Activated T-helper 1 cell treated with anti-CD3 and anti-CD28 coated beads, Interleukin-12 subunit alpha, Interleukin-12 subunit beta, Interleukin-2, Interleukin-4 antibody, amounts not matched to agents 30 ng/mL and 10 ng/mL and 1 ng/mL, durations not matched to agents 14 hours and 24 hours and 36 hours (primary cell): ENCODE measurements at places on chromosomes 7 and 10.

- DNase-seq: no peak
Measured at GRCh38 chr7:129789652-129790051, 163.1 kb downstream of the UBE2H start.

GRCh38 chr10:72006026-72006425, 41.8 kb downstream of the CHST3 start:
- no peak for DNase-seq

- DNase-seq: no peak
Measured at GRCh38 chr7:29467193-29467926, 96.3 kb upstream of the PRR15 start.

GRCh38 chr7:135480966-135481597, 28.8 kb downstream of the CNOT4 start:
- DNase-seq: no peak

DNA sequence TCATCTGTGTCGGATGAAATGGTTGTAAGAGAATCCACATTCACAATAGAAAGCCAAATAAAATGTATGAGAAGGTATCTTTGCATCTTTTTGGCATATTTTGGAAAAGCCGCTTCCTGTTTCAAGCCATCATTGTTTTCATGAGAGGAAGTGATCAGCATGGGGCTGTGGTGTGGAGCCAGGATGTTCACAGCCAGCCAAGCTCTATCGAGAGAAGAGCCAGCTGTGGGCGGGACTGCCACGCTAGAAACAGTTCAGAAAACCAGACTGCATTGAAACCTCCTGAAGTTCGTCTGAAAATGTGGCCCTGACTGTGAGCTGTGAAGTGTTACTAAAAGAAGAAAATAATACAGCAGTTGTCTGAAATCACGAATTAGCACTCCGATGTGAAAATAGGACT, 21.2 kb upstream of the NPS start:
- DNase-seq: no peak

- peak; percentile 34 for DNase-seq
Measured at GRCh38 chr10:26481914-26482550, 43.9 kb downstream of the APBB1IP start.

GRCh38 chr10:68221196-68221595, 10.7 kb downstream of the ATOH7 start:
- no peak for DNase-seq

DNA sequence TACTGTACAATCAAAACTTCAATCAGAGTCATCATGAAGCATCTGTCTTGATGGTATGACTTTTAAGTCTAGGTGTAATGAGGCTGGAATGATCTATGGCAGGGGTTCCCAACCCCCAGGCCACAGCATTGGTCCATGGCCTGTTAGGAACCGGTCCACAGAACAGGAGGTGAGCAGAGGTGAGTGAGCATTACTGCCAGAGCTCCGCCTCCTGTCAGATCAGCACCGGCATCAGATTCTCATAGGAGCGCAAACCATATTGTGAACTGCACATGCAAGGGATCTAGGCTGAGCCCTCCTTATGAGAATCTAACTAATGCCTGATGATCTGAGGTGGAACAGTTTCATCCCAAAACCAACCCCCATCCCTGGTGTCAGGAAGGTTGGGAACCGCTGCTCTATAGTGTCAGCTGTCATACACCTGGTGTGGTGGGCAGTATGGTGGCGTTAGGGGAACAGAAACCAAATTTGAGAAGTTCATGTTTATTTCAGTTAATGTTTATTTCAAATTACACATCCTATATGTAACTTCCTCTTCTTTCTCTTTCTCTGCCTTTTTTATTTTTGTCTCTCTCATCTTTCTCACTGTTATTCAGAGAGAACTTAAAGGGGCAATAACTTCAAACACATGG, 432.6 kb downstream of the TNS3 start:
- no peak for DNase-seq

GRCh38 chr7:16233517-16233916, 187.8 kb downstream of the CRPPA start:
- DNase-seq: no peak

DNA sequence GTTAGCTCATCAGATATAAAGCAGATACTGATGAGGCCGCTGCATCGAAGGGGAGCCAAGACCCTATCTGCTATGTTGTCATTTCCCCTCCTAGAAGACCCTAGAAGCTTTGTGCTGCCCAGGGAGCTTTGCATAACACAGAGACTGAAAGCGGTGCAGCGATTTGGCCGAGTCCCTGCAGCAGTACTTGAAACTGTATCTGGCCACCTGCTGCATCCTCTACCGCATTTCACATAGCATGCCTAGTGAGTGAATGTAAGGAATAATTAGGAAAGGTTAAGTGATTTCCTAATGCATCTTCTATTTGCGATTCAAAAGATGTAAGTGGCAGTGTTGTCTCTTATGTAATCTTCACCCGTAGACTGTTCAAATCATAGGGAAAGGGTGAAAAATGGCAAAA, 106.7 kb downstream of the LRMDA start:
- no peak for DNase-seq

DNA sequence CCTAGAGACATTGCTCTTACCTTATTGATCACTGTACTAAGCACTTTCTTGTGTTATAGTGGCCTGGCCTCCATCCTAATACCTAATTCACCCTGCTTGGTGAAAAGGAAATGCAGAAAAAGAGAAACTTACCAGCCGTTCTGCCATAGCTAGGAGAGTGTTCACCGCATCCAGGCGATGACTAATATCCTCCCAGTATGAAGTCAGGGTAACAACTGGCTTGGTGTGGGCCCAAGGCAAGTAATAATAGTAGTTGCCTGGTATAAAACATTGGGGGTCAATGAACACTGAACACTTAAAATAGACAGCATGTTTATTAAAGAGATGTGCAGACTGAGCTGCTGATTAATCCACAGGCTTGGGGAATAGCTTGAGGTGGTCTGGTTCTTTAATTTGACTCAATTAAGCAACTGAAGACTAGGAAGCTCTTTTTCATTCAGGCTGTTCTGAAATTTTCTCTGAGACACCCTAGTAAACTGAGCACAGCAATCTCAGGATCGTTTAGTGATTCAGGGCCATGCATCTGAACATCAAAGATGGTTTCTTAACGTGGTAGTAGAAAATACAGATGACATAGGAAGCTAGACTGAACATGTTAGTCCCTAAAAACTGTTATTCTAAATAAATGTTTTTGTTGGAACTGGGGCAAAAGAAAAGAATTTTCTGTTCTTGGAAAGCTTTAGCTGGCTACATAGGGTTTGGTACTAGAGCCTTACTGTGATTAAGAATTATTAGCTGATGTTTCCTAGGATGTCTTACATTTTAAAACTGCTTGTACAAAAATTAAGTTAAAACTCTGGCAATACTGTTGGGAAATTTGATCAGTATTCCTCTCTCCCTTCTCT, 102.2 kb downstream of the MYOF start:
- peak; percentile 35 for DNase-seq

- no peak for DNase-seq
Measured at GRCh38 chr10:131775433-131775832, 125.4 kb upstream of the PPP2R2D start.

- no peak for DNase-seq
Measured at GRCh38 chr10:90288391-90288933, 569.4 kb downstream of the HTR7 start.

DNA sequence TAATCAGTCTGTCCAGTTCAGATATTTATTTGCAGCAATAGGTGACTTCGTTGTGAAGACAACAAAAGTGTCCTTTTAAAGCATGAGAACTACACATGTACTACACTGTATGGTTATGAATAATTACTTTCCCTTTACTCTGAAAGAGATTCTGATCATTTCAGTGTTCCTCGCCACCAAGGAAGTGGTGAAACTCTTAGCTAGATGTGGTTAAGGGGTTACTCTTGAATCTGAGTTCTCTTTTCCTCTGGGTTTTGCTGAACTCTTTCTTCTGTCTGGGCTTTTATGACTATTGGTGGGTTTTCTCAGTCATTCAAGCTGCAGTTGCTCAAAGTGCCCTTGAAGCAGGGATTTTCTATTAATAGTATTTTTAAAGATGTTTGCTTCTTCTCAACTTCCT, 127.9 kb upstream of the SEM1 start:
- DNase-seq: peak; percentile 17
